ENCODE measurements at places on chromosomes 1 and 21.

DNA sequence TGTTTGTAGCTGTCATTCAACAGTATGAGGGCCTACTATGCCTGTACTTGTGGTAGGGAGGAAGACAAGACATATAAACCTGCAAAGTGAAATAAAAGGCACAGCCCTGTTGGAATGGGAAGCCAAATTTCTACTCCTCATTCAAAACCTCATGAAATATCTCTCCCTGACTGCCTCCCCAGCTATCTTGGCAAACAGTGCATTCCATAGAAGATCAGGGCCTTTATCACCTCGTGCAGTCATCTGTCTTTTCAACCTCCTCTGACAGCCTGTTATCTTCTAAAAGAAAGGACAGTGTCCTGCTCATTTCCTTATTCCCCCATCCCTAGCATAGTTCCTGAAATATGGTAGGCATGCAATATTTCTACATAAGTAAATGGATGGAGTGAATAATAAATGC is 71.0 kb downstream of the SH3GLB1 start:
- DNase-seq: no peak

DNA sequence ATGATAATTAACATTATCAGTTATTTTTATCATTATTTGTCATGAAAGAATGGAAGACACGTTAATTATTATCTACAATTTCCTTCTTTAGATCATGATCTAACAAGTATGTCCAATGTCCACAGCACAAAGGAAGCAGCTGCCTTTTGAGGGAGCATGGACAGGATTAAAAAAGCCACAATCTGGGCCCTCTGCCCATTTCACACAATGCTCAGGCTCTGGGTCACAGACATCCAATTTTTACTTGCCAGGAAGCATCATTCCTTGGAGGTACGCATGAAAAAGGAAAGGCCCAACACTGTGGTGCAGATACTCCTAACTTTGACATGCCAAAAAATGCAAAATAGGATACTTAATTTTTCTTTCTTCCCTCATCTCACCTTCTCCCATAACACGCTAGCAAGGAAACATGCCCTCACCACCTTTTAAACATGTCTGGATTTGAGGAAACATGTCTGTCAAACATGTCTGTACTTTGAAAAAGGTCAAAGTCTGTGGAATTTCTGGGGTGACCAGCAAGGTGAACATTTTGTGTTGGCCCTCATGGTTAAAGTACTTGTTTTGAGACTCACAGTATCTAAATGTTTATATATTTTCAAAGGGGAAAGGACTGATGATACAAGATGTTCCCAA is 40.0 kb downstream of the GADD45A start:
- no peak for DNase-seq

DNA sequence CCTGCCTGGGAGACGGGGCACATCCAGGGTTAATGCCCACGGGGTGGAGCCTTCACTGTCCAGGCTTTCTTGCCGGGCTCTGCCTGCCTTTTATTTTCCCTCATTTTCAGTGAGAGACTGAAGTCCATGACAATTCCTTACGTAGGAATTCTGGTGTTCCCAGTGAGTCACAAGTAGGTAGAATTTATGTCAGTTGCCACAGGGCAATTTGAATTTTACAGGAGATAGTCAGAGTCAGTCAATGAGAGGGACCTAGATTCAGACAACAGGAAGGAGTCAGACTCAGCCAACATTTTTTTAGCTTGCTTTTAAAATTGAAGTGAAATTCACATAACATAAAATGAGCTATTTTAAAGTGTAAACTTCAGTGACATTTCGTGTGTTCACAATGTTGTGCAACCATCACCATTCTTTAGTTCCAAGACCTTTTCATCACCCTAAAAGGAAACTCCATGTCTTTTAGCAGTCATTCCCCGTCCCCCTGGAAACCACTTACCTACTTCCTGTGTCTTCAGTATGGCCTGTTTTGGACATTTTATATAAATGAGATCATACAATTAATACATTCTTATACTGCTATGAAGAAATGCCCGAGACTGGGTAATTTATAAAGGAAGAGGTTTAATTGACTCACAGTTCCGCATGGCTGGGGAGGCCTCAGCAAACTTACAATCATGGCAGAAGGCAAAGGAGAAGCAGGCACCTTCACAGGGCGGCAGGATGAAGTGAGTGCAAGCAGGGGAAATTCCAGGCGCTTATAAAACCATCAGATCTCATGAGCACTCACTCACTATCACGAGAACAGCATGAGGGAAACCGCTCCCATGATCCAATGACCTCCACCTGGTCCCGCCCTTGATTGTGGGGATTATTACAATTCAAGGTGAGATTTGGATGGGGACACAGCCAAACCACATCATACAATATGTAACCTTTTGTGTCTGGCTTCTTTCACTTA is 14.6 kb downstream of the AJAP1 start:
- no peak for DNase-seq

GRCh38 chr1:3775490-3776230 is 3.1 kb downstream of the SMIM1 start:
- DNase-seq: peak; percentile 79

GRCh38 chr1:64006276-64007051 is 197.0 kb upstream of the UBE2U start:
- no peak for DNase-seq

DNA sequence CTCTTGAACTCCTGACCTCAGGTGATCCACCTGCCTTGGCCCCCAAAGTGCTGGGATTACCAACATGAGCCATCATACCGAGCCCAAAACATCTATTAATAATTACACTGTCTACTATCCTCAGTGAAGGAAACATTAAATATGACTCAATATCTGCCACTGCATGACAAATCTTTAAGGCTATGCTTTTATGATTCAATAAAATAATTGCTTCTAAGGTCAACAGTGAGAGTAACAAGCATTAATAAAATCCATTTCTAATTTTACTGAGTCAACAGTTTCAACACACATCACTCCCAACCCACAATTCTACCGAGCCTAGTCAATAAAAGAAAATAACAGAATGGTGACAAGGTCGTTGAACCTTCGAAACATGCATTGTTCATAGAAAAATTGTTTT is 125.5 kb upstream of the CHRM3 start:
- DNase-seq: no peak

DNA sequence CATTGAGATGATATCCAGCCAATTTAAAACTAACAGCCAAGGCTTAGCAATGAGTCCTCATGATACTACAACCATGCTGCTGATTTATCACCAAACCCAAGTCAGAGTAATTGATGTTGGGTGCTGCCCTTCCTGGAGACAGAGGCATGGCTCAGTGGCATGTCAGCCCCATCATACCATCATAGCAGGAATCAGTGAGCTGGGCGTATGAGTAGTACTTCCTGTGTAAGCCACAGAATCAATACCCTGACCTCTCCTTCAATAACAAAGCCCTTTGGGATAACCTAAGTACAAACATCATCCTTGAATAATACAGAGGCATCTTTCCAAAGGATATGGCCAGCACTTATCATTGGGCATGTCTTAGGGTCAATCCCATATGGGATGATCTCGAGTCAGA is 3.0 kb upstream of the LCE1E start:
- no peak for DNase-seq

Measured in nephron progenitor cell (in vitro differentiated cells).